ENCODE measurements at places on chromosomes 2 and 18.

DNA sequence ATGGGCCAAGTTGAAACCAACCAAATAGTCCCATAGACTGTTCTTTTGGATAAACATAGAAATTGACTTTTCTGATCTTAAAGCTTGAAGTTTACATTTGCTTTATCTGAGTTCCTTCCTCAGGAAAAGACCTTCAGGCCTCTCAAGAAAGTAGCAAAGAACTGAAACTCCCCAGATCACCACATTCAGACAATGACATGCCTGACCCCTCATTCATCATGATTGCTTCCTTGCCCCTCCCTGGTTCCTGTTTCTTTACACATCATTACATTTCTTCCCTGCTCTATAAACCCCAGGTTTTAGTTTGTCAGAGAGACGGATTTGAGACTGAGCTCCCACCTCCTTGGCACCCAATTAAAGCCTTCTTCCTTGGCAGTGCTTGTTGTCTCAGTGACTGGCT, 83.6 kb upstream of the ST3GAL5 start:
- DNase-seq: no peak

- DNase-seq: no peak
Observed at GRCh38 chr2:109439986-109440385, 173.8 kb downstream of the SEPTIN10 start.

DNA sequence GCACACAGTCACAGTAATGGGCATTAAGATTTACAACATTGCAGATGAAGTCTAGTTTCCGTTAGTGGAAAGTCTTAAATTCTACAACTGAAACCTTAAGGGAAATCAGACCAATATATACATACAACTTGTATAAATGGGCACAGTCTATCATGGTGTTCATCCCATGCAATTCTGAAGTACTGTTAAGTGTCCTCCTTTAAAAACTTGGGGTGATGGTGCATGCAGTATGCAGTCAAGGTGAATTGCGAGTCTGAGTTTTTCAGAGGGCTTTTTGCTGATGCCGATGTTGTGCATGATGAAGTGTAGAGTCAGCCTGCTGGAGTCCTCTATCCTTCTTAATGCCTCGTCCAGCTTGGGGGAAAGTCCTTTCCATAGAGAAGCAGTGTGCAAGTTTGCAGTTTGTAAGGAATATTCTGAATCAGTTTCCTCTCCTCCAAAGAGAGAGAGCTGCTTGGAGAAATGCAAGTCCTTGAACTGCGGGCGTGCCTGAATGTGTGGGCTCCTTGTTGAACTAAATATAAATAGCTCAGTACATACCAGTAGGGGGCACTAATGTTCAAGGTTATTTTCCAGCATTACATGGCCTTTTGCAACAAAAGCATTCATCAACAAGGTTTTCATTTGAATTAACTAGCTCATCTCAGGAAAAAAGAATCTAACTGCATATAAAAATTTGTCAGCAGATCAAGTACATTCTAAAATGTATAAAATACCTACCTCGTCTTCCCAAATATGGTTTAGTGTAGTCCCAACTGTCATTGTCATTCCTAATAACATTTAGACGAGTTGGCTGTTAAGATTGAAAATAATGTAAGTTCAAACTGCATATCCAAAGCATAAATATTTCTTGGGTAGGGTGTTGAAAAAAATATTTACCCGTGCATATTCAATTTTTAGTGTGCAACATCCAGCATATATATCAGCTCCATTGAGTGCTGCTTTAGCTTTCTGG, 21.3 kb downstream of the HNRNPLL start:
- DNase-seq: peak; percentile 74

DNA sequence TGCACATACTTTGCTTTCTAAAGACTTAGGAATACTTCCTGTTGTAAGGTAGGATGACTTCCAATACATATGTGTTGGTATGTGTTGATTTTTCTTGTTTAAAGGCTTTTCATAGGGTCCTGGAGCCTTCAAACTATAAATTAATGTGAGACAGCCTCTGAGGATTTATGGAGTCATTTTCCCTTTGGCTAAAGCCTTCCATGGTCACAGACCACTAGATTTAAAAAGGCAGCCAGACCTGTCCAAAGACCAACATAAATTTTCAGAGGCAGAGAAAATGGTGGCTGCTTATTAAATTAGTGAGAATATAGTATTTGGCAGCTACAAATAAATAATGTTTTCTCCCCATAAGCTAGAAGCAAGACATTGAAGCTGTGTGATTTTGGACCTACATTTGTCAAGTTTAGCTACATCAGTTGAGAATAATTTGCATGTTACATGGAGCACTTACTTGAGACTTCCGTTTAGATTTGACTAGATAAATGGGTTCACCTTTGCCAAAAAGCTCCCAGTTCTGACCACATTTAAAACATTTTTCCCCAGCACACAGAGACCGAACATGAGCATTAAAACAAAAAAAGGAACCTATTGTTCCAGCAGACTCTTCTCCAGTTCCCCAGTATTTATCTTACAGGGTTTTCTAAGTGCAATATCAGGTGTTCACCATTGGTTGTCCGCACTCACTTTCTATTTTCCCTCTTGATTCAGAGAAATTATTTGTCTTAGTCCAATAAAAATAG, 402.9 kb downstream of the PARD3B start:
- DNase-seq: peak; percentile 76

- no peak for DNase-seq
Observed at GRCh38 chr2:113896791-113897190, 6.9 kb downstream of the ACTR3 start.

DNA sequence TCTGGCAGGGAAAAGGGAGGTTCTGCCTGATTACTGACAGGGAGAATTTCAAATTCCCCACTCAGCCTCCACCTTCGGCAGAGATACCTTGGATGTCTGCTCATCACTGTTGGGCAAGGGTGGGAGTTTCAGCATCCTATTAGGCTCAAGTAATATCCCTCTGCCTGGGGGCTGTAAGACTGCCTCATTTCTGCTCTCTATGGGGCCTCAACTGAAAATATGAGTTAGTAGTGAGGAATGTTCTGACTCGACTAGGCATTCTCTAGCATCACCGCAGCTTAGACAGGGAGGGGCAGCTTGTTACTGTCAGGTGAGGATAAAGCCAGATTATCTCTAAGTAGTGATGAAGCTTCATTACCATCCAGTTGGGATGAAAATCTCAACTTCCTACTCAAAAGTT, 87.7 kb upstream of the LRP1B start:
- DNase-seq: no peak

GRCh38 chr2:81505586-81505985, 1201.0 kb upstream of the LRRTM1 start:
- DNase-seq: no peak

DNA sequence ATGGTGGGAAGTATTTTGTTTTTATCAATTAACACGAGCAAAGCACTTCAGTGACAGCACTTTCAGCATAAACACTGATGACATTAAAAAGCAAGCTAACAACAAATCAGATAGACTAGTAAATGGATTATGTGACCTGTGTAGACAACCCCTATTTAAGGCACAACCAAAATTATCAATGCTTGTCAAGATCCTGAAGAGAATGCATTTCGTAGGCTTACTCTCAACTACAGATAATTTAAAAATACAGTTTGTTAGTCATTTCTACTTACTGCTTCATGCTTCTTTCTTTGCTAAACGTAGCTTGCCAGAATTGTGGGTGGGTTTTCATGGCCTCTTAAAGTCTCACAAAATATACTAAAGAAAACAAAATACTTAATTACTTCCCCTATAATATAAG, 3.4 kb downstream of the CSRNP3 start:
- no peak for DNase-seq

DNA sequence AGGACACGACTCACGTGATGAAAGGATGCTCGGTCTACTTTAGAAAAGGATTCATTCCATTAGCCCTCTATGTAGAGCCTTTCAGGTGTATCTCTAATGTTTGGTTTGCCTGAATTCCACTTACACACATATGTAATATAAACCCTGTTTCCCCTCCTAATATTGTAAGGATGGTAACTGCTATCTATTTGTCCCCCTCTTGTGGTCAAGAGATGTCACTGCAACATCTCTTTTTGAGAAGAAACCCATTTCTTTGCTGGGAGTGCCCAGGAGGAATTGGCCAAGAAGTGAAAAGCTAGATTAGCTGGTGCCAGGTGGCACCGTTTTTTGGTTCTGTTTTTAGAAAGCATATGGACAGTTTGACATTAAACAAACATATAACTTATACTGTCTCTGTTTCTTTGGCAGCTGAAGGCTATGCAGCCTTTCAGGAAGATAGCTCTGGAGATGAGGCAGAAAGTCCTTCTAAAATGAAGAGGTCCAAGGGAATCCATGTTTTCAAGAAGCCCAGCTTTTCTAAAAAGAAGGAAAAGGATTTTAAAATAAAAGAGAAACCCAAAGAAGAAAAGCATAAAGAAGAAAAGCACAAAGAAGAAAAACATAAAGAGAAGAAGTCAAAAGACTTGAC, 41.2 kb downstream of the RALBP1 start:
- peak; percentile 39 for DNase-seq

DNA sequence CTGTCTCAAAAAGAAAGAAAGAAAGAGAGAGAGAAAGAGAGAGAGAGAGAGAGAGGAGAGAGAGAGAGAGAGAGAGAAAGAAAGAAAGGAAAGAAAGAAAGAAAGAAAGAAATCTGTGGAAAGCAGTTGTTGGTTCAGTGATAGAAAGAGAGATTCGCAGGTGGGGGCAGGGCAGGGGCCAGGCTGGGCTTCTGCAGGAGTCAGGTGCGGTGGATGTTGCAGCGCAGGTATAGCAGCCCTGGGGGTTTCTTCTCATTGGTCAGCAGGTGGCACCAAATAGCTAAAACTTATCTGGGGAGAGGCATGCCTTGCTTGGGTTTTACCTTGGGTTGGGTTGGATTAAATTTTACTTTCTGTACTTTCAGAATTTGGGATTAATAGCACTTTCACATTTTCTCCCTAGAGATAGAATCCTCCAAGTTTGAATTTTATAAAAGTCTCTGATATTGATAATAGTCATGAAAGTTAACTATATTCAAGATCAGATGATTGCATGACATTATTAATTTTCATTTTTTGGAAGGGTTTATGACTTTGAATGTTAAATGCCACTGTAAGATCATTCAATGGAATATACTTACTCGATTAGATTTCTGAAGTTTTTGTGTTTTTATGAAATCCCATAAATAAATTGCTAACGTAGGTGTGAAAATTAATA, 66.6 kb downstream of the SPTBN1 start:
- peak; percentile 77 for DNase-seq

GRCh38 chr2:220946552-220946951, 625.6 kb downstream of the EPHA4 start:
- DNase-seq: no peak

DNA sequence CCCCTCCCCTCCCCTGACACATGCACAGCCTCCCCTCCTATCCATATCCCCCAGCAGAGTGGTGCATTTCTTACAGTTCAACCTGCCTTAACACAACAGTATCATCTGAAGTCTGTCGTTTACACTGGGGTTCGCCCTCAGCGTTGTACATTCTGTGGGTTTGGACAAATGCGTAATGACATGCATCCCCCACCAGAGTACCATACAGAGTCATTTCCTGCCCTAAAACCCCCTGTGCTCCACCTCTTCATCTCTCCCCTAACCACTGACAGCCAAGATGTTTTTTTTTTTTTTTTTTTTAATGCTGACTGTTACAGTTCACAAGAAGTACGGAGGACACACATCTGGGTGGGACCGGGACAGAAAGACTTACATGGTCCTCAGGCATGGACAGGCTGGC, 22.6 kb downstream of the POMC start:
- DNase-seq: peak; percentile 48

- DNase-seq: peak; percentile 69
Observed at GRCh38 chr2:182740701-182741100, 24.6 kb downstream of the DNAJC10 start.

- DNase-seq: no peak
Observed at GRCh38 chr18:28963481-28963880, 786.6 kb upstream of the CDH2 start.

GRCh38 chr2:179275253-179276012, 10.8 kb upstream of the SESTD1 start:
- no peak for DNase-seq

DNA sequence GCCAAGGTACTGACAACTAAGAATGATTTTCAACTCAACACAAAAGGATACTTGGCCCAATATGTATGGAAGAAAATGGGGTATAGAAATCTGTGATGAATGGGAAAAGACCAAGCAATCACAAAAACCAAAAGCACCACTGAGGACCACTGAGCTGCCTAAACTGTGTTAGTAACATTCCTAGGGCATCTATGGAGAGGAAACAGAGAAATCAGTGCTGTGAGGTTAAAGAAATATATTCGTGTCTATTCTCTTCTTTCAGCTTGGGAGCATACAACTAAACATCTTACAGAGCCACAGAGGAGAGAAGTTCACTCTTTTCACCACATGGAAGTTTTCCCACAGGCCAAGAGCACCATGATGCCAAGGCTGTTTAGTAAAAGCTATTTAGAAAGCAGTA, 47.3 kb upstream of the CALCRL start:
- no peak for DNase-seq

DNA sequence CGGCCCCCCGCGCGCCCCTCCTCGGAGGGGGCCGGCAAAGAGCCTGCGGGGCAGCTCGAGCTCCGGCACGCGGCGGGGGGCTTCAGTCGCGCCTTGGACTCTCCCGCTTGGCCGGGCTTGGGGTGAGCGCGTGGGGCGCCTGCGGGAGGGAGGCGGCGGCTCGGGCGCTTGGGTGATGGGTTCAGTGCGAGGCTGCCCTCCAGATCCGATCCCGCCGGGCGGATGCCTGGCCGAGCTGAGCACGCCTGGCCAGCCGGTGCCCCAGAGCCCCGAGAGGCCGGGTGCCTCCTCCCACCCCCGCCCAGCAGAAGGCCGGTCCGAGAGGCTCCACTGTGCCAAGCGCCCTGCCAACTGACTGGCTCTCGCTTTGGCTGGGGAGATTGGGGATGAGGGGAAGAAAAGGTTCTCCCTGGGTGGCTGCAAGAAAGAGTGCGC, 273 bp upstream of the NXPH2 start:
- DNase-seq: no peak

Measured in Jurkat, Clone E6-1 (cell line).